ENCODE measurements at places on chromosomes 4 and X. TPM values are rescaled to one million over a fixed set of nuclear protein-coding genes. Genes with fewer than 3 reads are reported as not detected.

The RAB9B gene
- 0.22 TPM for total RNA-seq

The SEC24B gene
- 29.9 TPM for total RNA-seq

The SMARCA1 gene
- total RNA-seq, result not detected

The ASMT gene
- 1.7 TPM for total RNA-seq

The MTCP1 gene
- total RNA-seq, result 12.4 TPM

The FGD1 gene
- total RNA-seq, result not detected

The NWD2 gene
- not detected for total RNA-seq

The PNMA6F gene
- not detected for total RNA-seq

The PCSK1N gene
- 0.42 TPM for total RNA-seq
